ENCODE measurements at places on chromosomes 7 and 10.

DNA sequence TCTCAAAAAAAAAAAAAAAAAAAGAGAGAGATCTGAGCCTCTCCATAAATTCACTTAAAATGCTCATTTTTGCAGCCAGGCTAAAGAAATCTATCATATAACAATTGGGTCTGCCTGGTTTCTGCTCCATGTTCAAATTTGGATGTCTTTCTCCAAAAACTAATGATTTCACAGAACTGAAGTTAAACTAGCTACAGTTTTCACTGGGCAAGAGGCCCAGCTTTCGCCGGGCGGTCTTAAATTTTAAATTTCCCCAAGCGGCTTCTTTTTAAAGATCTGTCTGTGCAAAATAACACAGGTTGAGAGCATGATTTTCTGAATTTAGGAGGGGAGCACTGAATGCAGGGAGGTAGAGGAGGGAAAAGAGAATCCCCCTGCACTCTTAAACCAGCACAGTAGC is 603.4 kb downstream of the KCNMA1 start:
- DNase-seq, result no peak

- DNase-seq, result no peak
Measured at GRCh38 chr7:5302577-5302976, 19.8 kb downstream of the SLC29A4 start.

GRCh38 chr10:28600056-28600455 is 67.1 kb downstream of the WAC start:
- DNase-seq, result no peak

DNA sequence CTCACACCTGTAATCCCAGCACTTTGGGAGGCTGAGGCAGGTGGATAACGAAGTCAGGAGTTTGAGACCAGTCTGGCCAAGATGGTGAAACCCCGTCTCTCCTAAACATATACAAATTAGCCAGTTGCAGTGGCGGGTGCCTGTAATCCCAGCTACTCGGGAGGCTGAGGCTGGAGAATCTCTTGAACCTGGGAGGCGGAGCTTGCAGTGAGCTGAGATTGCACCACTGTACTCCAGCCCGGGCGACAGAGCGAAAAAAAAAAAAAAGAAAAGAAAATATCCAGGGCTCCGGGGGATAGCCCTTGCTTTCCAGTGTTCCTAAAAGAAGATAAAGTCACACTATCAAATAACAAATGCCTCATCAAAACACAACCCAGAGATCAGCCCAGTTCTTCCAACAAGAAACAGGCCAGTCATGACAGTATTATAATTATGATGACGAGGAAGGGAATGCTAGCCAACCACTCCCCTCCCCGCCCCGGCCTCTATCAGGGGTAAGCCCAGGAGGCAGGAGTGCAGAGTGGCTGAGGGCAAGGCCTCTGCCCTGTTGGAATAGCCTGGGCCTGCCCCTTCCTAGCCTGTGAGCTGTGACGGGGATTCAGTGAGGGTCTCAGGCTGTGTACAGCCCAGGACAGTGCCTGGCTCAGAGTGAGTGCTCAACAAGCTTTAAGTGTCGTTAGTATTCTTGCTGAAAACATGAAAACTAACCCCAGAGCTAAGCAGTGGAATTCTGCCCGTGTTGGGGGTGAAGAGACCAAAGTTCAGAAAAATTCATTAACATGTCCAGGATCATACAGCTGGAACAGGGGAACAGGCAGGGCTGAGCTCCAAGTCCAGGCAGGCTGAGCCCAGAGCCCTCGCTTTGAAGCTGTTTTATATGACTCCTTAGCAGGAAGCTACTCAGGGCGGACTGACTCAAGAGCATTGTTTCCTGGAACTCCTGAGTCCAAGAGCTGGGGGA is 54.3 kb downstream of the FAM241B start:
- DNase-seq, result peak; percentile 39

DNA sequence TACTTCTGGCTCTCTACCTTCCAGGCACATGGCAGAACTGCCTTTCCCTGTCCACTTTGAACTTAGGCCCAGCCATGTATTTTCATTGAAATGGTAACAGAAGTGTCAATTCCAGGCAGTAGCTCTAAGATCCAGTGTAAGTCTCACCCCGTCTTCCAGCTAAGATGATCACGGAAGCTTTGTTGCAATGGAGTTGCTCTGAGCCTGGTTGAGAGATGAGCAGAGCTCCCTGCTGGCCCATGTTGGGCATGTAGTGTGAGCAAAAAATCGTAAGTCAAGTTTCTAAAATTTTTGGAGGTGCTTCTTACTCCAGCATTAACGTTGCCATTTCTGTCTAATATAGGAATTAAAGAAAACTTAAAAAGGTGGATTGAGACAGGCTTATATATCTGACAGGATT is 274.4 kb downstream of the IPMK start:
- DNase-seq, result no peak

- DNase-seq, result no peak
Measured at GRCh38 chr7:19958309-19958896, 185.0 kb upstream of the TMEM196 start.

GRCh38 chr10:44478040-44478439 is 93.1 kb upstream of the CXCL12 start:
- DNase-seq, result no peak

DNA sequence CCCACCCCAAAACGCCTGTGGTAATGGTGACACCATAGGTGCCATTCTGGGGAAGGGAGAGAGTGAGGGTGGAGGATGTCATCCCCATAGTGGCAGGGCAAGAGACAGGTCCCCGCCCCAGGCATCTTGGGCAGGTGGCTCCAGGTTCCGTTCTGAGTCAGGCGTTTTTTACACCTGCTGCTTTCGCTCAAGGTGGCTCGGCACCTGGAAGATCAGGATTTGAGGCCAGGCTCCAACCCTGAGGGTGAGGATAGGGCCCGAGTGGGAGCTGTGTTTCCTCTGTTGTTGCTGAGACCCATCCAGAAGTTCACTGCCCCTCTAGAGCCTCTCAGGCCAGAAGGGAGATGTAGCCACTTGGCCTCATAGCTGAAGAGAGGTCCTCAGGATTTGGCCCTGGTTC is 36.6 kb upstream of the DUSP5 start:
- no peak for DNase-seq

DNA sequence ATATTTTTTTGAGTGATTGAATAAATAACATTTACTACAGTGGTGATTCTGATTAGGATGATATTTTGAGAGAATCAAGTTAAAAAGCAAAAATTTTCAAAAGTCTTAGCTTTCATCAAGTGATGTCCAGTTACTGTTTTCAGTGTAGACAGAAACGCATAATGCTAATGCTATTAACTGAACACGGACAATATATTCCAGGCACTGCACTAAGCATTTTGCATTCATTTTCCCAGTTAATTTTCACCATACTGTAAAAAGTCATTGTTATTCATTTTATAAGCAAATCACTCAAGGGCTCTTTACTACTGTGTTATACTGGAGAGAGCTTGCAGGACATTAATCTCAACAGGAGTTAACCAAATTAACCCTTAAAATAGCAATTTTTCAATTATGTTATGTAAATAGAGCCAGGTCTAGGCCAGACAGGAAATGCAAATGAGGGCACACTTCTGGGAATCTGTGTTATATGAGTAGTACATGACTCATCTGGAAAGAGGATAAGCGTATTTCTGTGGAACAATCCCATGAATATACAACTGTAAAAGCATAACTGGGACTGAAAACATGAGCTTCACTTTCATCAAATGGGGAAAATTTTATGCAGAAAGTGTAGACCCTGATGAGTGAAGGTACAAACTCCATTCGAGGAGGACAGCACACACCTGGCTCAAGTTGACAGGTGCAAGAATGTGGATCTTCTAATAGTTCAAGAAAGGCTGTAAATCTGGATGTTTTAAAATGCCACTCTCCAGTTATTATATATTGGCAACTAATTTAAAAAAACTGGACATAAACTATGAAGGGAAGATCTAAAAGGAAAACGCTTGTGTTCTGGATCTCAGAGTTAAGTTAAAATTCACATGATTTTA is 75.4 kb downstream of the ANK3 start:
- DNase-seq, result no peak

GRCh38 chr10:12975266-12975665 is 26.2 kb downstream of the CCDC3 start:
- DNase-seq, result no peak

GRCh38 chr7:111878785-111879184 is 316.5 kb upstream of the IMMP2L start:
- DNase-seq, result no peak

DNA sequence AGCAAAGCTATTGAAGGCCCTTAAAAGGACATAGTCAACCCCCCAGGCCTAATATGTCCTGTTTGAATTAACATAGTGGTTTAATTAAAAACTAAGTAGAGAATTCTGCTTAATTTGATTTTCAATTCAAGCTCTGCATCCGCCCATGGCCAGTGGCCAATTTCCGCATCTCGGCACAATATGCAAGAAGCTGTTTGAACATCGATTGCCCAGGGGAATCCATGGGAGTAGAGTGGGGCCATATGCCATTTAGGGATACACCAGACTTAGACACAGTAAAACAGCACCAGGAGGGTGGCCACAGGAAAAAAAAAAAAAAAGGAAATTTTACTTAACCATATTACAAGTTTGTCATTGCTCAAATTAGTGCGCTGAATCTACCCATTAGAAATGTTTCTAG is 100.4 kb downstream of the LMBR1 start:
- peak; percentile 67 for DNase-seq

DNA sequence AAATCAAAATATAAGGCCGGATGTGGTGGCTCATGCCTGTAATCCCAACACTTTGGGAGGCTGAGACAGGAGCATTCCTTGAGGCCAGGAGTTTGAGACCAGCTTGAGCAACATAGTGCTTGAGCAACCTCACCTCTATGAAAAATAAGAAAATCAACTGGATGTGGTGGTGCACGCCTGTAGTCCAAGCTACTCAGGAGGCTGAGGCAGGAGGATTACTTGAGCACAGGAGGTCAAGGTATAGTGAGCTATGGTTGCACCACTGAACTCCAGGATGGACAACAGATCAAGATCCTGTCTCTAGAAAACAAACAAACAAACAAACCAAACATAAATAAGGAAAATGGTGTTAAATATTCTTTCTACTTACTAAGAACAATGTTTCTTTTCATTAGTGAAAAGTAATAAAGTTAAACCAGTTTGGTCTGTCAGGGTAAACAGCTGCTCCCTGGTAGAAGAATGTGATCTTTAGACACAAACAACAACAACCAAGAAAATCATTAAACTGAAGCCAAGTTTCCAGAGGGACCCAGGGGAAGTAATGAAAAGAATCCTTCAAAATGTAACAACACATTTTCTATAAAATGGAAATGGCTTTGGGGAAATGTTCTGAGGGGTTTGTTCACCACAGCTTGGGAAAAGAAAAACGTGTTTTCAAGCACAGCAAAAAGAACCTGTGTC is 17.5 kb upstream of the BAG3 start:
- DNase-seq, result no peak

DNA sequence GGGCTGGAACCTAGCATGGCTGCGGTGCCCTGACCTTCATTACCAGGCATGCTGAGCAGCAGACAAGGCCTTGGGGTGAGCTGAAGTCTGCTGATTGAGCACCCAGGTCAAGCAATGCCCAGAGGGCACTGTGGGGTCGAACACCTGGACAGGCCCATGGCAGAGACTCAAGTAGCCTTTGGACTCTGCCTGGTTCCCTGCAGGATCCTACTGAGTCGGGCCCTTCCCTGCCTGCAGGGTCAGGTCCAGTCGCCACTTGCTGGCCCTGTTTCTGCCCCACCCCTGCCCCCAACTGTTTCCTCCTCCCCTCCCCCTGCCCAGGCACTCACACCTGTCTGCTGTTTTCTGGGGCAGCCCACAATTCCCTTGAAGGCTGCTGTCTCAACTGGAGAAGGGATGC is 483.2 kb upstream of the MKI67 start:
- no peak for DNase-seq

GRCh38 chr7:43528576-43529354 is 54.1 kb upstream of the STK17A start:
- no peak for DNase-seq

DNA sequence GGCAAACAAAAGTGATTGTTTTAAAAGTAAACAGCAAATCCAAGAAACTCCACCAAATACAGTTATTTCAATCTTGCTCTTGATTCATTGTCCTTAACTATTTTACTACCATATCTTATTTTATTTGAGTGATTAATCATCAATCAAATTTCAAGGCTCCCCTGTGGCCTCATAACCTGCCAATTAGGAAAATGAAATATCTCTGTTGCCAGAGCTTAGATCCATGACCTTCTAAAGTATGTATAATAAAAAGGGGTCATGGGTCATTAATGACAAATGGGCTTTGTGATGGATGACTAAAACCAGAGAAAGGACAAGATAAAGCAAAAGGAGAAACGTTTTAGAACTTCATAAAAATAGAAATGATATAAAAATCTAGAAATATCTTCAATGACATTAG is 28.5 kb downstream of the NRCAM start:
- no peak for DNase-seq

DNA sequence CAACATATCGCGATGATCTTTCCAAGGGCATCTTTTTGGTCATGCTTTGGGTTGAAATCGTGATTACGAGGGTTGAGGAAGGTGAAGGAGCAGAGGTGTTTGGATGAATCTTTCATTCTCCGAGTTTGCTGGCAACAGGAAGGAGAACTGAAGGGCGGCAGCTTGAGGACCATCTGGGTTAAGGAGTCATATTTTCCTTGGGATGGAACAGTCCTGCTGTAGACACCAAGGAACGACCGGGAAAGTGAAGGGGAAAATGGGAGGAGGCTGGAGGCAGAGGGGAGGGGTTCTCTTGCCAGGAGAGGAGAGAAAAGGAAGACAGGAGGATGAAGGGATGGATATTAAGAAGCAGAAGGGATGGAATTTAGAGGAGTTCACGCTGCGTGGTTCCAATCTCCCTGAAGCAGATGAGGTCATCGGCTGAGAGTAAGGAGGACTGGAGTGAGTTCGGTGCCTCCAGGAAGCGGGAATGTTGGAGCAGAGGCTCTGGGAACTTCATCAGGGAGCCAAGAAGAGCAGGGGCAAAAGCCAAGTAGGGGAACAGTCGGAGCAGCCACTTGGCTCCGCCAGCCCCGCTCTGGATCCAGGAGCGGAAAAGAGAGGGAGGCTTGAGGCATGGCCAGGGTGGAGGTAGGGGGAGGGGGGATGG is 116.6 kb upstream of the GALNT17 start:
- no peak for DNase-seq

DNA sequence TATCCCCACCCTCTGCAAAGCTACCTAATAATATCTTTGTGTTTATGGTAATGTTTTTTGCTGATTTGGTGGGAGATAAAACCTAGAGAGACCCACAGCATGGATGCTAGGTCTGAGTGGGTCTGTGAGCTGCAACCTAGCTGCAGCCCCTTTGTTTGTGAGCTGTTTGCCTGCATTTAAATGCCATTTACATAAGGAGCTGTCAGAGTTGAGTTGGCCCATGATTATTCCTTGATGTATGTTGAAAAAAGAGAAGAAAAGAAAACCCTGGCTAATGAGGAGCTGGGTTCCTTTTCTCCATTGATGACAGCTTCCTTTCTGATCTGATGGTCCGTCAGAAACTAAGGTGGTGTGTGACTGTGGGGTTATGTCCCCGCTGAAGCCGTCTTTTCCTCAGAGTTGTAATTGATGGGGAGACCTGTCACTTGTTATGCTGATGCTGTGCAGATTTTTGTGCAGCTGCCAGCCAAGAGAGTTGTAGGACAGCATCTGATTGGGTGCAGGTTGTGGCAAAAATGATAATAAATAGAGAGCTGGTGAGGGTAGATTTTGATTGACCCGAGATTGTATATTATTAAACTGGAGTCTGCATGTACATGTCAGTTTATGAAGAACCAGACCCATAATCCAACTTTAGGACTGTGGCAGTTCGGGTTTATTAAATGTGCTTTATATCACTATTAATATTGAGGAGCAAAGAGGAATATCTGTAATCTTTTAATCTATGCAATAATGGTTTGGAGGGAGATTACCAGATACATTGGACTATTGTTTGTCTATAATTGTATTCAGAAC is 219.8 kb downstream of the AUTS2 start:
- DNase-seq, result peak; percentile 74

- no peak for DNase-seq
Measured at GRCh38 chr10:4041635-4042034, 256.6 kb upstream of the KLF6 start.

- peak; percentile 54 for DNase-seq
Measured at GRCh38 chr10:21953585-21954057, 49.9 kb downstream of the DNAJC1 start.

All from SK-N-SH (cell line).